ENCODE measurements at places on chromosomes 13 and 19. TPM values are rescaled to one million over a fixed set of nuclear protein-coding genes. Genes with fewer than 3 reads are reported as not detected.

DNA sequence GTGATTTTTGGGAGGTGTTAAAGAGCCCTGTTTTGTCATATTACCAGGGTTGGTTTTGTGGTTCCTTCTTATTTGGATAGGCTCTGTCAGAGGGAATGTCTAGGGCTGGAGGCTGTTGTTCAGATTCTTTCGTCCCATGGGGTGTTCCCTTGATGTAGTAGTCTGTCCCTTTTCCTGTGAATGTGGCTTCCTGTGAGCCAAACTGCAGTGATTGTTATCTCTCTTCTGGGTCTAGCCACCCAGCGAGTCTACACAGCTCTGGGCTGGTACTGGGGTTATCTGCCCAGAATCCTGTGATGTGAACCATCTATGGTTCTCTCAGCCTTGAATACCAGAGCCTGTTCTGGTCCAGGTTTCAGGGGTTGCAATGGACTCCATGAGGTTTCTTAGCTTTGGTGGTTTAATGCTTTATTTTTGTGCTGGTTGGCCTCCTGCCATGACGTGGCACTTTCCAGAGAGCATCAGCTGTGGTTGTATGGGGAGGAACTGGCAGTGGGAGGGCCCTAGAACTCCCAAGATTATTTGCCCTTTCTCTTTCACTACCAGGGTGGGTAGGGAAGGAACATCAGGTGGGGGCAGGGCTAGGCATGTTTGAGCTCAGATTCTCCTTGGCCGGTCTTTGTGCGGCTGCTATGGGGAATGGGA lies 78.8 kb downstream of the SPRY2 start:
- no peak for DNase-seq

DNA sequence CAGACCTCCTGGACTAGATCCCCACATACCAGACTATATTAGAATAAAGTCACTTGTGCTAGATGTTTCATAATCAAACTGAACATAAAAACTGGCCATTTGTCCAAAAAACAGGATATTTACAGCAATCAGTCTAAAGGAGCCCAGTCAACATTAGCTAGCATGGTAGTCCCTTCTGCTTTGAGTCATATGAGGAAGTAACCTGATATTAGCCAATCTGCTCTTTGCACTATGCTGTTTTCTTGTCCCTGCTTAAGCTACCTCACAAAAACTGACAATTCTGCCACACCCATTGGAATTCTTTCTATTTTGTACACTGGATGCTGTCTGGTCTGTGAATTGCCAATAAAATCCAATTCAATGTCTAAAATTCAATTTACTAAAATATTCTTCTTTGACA lies 1824.2 kb downstream of the OLFM4 start:
- no peak for DNase-seq

GRCh38 chr19:53660584-53660983 lies 28.8 kb downstream of the DPRX start:
- DNase-seq: no peak

GRCh38 chr13:51292000-51292565 lies 47.4 kb upstream of the SERPINE3 start:
- no peak for DNase-seq

GRCh38 chr13:32391101-32391619 lies 36.8 kb downstream of the N4BP2L1 start:
- no peak for DNase-seq

DNA sequence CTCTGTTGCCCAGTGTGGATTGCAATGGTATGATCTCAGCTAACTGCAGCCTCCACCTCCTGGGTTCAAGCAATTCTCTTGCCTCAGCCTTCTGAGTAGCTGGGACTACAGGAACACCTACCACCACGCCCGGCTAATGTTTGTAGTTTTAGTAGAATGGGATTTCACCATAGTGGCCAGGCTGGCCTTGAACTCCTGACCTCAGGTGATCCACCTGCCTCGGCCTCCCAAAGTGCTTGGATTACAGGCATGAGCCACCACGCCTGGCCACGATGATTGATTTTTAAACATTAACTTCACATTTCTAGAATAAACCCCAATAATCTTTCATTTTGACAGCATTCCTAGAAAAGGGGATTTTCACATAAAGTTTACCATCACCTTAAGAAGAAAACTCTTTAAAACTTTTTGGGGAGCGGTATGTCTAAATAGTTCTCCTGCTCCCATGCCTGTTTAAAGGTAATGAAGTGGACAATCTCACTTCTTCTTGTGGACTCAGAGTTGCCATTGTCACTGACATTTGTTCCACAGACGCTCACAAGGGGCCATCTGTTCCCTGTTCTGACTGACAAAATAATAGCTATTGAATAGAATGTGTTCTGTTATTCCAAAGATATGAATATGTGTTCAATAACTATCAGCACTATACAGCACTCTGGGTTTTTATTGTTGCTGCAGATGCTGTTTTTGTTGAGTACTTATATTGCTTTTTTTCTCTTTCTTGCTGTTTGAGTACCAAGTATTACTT lies 66.1 kb upstream of the C1QTNF9B start:
- no peak for DNase-seq

GRCh38 chr19:10388957-10389356 lies 8.6 kb upstream of the TYK2 start:
- DNase-seq: peak; percentile 65

- DNase-seq: no peak
Observed at GRCh38 chr19:32165750-32166149, 179.7 kb upstream of the ZNF507 start.

GRCh38 chr19:19662871-19663255 lies 613 bp downstream of the ATP13A1 start:
- no peak for DNase-seq

DNA sequence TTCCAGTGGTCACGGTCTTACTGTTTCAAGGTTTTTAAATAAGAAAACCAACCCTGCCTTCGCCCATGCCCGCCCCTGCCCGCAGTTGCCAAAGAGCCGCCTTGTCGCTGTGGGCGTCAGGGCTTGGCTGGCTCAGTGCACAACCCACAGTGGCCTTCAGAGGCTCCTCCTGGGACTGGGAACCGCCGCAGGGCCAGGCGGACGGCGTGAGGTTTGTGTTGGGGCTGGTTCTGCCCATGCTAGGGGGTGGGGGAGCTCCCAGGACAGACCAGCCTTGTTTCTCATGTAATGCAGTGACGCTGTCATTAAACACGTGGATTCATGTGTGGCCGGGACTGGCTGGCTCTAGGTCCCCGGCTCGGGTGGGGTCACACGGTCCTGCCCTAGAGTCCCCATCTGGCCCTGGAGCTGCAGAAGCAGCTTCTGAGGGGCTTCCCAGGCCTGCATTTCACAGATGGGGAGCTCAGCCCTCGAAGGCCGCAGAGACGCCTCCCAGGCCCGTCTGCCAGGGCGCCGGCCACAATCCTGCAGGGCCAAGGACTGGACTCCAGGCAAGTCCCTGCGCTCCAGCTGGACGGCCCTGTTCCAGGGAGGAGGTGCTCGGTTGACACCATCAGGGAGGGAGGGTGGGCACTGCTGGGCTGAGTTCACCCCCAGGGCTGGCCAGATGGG lies 2.4 kb upstream of the TEKTIP1 start:
- DNase-seq: no peak

GRCh38 chr13:48491423-48492095 lies 41.3 kb downstream of the RCBTB2 start:
- no peak for DNase-seq

GRCh38 chr13:113545931-113546516 lies 38.5 kb upstream of the TFDP1 start:
- DNase-seq: no peak

GRCh38 chr13:112779856-112780604 lies 90.2 kb downstream of the ATP11A start:
- no peak for DNase-seq

- no peak for DNase-seq
Observed at GRCh38 chr13:35856721-35857364, 274.3 kb downstream of the DCLK1 start.

DNA sequence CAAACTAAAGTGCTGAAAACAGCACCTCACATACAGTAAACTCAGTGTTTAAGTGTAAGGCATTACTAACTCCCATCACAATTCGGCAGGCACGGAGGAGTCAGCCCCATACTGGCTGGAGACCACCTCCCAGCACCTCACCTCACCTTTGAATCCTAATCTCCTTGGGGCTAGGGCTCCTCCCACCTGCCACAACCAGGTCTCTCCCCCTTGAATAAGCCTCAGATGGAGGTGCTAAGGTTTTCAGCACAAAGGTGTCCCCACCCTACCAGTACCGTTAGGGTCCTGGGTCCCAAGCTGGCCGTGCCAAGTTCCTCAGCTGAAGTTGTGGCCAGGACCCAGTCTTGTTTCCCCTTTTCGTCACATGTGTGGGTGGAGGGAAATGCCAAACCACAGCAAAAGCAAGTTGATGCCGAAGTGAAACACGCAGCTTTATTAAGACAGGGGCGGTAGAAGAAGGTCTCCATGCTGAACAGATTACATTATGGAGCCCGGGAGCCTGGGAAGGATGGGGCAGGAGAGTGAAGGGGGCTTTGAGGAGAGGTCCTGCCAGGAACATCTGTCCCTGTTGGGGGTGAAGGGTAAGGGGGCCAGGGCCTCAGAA lies at the start of gene IGFLR1:
Gene IGFLR1 (minus strand): TSS at position 332 of the 604 bp plus-strand sequence. CDS start 1,272 bp downstream, outside the sequence.
- no peak for DNase-seq

GRCh38 chr13:114056205-114057013 lies 76.0 kb downstream of the RASA3 start:
- DNase-seq: no peak

- DNase-seq: no peak
Observed at GRCh38 chr13:40366119-40366518, 300.3 kb downstream of the FOXO1 start.

- no peak for DNase-seq
Observed at GRCh38 chr19:42498169-42498757, 30.0 kb downstream of the CEACAM1 start.

DNA sequence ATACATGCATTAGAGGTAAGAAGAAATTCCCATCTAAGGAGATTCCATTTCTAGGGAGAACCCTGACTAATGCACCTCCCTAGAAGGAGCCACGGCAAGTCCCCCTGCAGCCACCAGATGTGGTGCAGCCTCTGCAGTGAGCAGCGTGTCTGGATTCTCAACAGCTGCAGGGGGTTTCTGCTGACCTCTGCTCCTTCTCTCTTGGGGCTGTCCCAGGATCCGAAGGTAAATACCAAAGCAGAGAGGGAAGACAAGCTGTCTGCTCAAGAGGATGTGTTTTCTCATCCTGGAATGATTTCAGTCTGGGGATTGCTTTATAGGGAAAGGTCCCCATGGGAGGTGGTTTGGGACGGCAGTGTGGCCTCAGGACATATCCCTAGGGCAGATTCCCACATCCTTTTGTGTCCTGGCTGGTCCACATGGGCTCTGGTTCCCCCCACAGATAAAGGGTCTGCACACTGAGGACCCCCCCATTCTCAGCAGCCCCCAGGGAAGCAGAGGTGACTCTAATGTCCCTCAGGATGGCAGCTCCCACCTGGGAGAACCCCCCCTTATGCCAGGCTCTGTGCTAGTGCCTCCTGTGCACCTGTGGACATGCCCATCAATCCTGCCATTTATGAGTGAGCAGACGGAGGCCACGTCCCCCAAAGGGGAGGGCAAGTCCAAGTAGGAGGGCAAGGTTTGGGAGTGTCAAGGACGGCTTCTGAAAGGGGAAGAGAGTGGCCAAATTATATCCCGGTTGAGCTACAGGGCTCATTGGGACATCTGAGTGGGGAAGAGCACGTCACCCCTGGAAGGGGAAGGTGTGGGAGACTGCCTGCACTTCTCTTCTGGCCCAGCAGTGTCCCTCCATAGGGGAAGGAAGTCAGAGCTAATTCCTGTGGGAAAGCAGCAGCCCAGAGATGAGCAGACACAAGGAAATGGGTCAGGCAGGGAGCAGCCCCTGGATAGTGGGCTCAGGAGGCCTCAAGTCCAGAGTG lies 10.2 kb upstream of the OR10H5 start:
- no peak for DNase-seq

- no peak for DNase-seq
Observed at GRCh38 chr13:26412936-26413716, 144.4 kb upstream of the WASF3 start.

- DNase-seq: no peak
Observed at GRCh38 chr13:99027260-99027659, 49.4 kb upstream of the DOCK9 start.

DNA sequence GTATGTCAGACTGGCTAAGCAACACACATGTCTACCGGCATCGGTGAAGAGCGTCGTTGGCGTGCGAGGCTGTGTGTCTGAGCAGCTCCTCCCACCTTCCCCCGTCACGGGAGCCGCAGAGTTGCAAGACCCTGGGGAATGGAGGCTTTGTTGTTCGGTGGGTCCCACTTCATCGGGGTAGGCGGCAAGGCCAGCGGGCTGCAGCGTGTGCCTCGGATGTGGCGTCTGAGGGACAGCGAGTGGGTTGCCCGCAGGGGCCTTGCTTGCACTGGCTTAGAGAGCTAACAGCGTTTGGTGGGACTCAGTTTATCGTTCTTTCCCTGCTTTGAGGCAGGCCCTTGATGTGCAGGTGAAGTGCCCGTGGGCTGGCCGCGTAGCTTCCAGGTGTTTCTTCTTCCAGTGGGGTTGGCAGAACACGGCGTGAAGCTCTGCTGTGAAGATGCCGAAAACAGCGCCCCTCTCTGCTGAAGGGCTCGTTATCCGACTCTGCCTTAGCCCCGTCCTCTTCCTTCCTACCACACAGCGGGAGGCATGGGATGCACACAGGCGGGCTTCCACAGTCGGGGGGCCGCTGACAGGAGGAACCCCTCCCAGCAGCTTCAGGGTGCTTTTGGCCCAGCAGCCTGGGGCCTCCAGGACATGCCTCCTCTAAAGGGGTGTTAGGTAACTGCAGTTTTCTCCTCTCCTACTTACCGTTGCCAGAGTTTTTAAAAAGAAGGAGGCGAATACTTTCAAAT lies 85.2 kb downstream of the ATP11A start:
- no peak for DNase-seq

DNA sequence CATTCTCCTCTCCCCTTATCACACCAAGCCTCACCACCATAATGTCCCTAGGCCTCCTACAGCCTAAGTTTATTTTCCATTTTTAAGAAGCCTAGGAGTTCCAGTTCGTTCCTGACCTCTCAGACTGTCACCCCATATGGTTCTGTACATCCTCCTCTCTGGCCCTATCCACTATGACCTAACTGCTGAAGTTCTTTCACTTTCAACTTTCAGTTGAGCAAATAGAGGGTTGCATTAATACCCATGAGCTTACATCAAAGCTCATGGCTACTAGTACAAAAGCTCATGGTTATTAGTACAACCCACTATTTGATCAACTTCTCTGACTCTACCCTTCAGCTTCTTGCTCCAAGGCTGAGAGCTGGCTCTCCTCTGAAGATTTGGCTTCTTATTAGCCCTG lies 72.9 kb downstream of the FGF14 start:
- DNase-seq: no peak

DNA sequence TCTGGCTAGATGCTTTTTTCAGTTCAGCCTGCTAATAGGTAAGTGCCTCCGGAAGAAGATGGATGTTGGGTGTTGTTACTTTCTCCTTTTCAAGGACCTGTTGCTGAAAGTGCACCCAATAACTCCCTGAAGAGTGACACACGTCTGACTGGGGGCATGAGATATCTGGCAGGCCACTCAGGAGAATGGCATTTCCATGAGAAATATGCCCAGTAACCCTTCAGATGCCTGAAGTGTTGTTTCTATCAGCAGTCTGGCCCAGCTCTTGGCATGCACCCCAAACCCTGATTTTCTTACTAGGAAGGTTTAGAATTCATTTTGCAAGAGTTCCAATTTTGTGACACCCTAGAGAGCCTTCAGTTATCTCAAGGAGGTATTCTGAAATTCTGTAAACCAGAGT lies 71.5 kb downstream of the ARHGAP35 start:
- no peak for DNase-seq

The CDX2 gene
- not detected for polyA plus RNA-seq

The ATP4A gene
- not detected for polyA plus RNA-seq

The ZNF99 gene
- polyA plus RNA-seq: 1.3 TPM

The ZNF460 gene
- polyA plus RNA-seq: 2.6 TPM

The CLEC17A gene
- polyA plus RNA-seq: not detected

The LGALS7B gene
- polyA plus RNA-seq: 0.78 TPM

The LYPD3 gene
- polyA plus RNA-seq: 4.1 TPM

The ZNF665 gene
- 9.3 TPM for polyA plus RNA-seq

The ANGPTL8 gene
- 0.32 TPM for polyA plus RNA-seq

The MYBPC2 gene
- polyA plus RNA-seq: 0.43 TPM

The GNG7 gene
- polyA plus RNA-seq: 5.5 TPM

The FOSB gene
- polyA plus RNA-seq: 5.0 TPM

All from left renal pelvis (tissue), 4 donors.